Vagina (tissue), 2 donors: ENCODE measurements at places on chromosomes 7 and 10. TPM values are rescaled to one million over a fixed set of nuclear protein-coding genes. Genes with fewer than 3 reads are reported as not detected.

PLAC9 gene
- total RNA-seq = 61.4 TPM

PBLD gene
- total RNA-seq = 1.2 TPM

DNA sequence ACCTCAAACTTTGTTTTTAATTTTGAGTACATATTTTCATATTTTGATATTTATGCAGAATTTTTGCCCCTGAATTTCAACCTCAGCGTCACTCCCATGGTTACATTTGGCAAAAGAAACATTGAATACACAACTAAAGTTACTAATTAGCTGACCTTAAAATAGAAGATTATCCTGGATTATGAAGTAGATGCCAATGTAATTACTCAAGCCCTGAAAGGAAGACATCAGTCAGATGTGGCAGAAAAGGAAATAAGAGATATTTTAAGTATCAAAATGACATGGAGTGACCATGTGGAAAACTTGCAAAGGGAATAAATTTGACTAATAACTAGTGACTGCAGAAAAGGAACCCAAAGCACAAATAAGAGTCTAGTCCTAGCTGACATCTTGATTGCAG lies 701.3 kb upstream of the KCND2 start:
- no peaks in the 10 kb centered on the region for H3K36me3 ChIP-seq
- H3K4me3 ChIP-seq = no peak overlapping the region
- no peak overlapping the region for H3K27ac ChIP-seq

GRCh38 chr7:156985101-156985992 lies 25.1 kb downstream of the MNX1 start:
- no peak overlapping the region for H3K4me3 ChIP-seq
- peak overlapping the region; percentile 8 for H3K27ac ChIP-seq
- no peaks in the 10 kb centered on the region for H3K36me3 ChIP-seq
- DNase-seq = no peak
- no peaks in the 10 kb centered on the region for H3K27me3 ChIP-seq

CCSER2 gene
- 62.1 TPM for total RNA-seq

MSS51 gene
- 1.5 TPM for total RNA-seq

GRCh38 chr7:106535234-106535932 lies 125.6 kb downstream of the CCDC71L start:
- no peak overlapping the region for H3K4me3 ChIP-seq
- no peaks in the 10 kb centered on the region for H3K27me3 ChIP-seq
- no peaks in the 10 kb centered on the region for H3K36me3 ChIP-seq
- peak overlapping the region; percentile 60 for H3K27ac ChIP-seq

GRCh38 chr7:13717031-13717430 lies 272.4 kb downstream of the ETV1 start:
- no peaks in the 10 kb centered on the region for H3K4me1 ChIP-seq
- H3K27me3 ChIP-seq = no peaks in the 10 kb centered on the region
- H3K4me3 ChIP-seq = no peak overlapping the region
- no peak overlapping the region for H3K27ac ChIP-seq
- H3K36me3 ChIP-seq = no peaks in the 10 kb centered on the region
- DNase-seq = no peak

CHAT gene
- not detected for total RNA-seq

LRRD1 gene
- total RNA-seq = 0.49 TPM

NUTM2A gene
- 0.98 TPM for total RNA-seq

GRCh38 chr7:104851268-104851667 lies 162.7 kb upstream of the KMT2E start:
- H3K4me3 ChIP-seq = no peak overlapping the region
- H3K27me3 ChIP-seq = no peaks in the 10 kb centered on the region
- H3K36me3 ChIP-seq = no peaks in the 10 kb centered on the region
- H3K4me1 ChIP-seq = no peaks in the 10 kb centered on the region

PTCD1 gene
- 6.1 TPM for total RNA-seq

DNA sequence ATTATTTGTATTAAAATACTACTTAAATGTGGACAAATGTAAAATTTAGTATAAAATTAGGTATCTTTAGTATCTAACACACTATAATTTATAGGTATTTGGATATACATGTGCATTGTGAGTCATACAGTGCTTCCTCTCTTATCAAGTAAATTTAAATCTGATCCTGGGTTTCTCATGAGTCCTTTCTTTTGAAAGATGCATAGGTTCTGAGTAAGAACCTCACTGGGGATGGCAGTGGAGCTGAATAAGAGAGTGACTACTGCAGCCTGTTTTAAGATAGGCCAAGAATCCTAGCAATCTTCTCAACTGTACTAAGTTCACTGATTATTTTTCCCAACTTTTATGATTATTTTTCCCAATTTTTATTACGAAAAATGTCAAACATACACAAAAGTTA lies 16.2 kb downstream of the CEP55 start:
- H3K36me3 ChIP-seq = no peaks in the 10 kb centered on the region
- no peaks in the 10 kb centered on the region for H3K27me3 ChIP-seq
- H3K27ac ChIP-seq = no peak overlapping the region

- DNase-seq = no peak
- no peaks in the 10 kb centered on the region for H3K27me3 ChIP-seq
- H3K4me3 ChIP-seq = peak overlapping the region; percentile 66
- peaks cover 19% of the 10 kb centered on the region for H3K4me1 ChIP-seq
- peak overlapping the region; percentile 74 for H3K27ac ChIP-seq
Measured at GRCh38 chr10:89644691-89644966, 413 bp downstream of the PANK1 start.

DNA sequence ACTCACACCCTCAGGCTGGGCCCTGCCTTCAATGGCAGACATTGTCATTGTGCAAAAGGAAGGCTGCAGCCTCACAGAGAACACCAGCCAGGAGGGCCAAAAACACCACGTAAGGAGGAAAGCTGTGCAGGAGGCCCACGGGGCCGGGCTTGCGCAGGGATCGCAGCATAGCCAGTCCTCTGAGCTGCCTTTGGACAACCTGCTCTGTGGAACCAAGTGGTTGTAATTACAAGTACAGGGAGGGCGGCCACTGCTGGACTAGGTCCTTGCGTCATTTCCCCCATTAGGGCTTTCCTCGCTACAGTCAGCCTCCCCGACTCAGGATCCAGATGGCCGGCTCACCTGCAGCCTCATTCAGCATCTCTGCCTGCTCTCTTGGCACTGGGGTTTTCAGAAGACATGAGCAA lies 66.9 kb downstream of the FAM53B start:
- H3K4me3 ChIP-seq = no peak overlapping the region
- H3K27ac ChIP-seq = no peak overlapping the region
- H3K4me1 ChIP-seq = peaks cover 85% of the 10 kb centered on the region
- no peak for DNase-seq

DNA sequence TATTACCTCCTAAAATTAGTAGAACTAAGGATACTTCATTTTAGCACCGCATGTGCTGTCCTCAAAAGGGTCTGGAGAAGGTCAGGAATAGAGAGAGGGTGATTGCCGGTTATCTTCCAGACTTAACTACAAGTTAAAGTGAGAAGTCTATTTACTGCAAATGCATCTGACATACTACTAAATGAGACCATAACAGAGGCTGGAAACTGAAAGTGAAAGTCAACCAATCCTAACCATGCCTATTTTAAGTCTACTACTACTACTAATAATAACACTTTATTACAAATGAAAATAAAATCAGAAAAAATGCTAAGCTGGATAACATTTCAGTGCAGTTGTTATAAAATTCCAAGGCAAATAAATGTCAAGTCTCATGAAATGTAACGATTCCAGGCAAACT lies 244.7 kb downstream of the KIF20B start:
- H3K27ac ChIP-seq = no peak overlapping the region
- H3K36me3 ChIP-seq = no peaks in the 10 kb centered on the region
- H3K4me3 ChIP-seq = no peak overlapping the region
- DNase-seq = no peak
- H3K27me3 ChIP-seq = no peaks in the 10 kb centered on the region
- H3K4me1 ChIP-seq = no peaks in the 10 kb centered on the region

DNA sequence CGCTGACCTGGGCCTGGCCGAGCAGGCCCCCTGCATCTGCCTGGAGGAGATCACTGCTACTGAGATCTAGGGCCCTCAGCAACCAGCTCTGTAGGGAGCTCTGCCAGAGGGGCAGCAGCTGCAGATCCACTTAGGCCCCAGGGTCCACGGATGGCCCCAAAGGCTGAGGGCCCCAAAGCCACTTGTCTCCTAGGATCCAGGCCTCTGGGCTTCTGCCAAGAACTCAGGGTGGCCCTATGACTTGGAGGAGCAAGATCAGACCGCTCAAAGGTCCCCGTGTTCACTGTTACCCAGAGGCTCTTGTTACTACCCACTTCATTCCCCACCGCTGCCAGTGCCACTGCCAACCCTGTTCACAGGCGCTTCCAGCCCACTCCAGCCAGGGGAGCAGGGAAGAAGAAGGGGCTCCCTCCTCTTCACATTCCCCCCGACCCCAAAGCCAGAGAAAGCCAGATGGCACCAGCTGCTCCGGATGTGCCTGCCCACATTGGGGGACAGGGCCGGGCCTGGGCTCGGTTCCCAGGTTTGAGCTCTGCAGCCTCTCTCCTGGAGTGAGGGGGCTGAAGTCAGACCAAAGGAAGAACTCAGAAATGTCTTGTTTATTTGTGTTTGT lies 7.6 kb downstream of the LZTS2 start:
- no peak overlapping the region for H3K4me3 ChIP-seq
- no peak overlapping the region for H3K27ac ChIP-seq
- no peak for DNase-seq
- H3K27me3 ChIP-seq = no peaks in the 10 kb centered on the region
- peaks cover 2% of the 10 kb centered on the region for H3K36me3 ChIP-seq

HTR7 gene
- total RNA-seq = 0.74 TPM

DNA sequence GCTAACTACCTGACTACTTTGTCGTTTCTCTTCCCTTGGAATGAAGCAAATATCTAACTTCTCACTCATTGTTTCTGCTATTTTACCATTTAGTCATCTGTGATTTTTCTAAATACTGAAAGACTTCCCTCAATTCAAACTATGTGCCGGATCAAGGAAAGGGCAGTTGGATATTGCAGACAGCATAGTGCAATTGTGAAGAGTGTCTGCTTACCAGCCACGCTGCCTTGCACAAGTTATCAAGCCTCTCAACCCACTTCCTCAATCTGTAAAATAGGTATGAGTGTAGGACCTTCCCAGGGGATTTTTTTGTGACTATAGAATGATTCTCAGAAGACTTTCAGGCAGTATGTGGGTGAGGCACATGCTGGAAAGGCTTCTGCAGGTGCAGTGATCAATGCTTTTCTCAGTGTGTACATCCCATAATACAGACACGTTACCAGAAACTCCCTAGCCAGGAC lies 54.3 kb downstream of the EGFR start:
- no peak for DNase-seq
- peaks cover 45% of the 10 kb centered on the region for H3K4me1 ChIP-seq
- no peaks in the 10 kb centered on the region for H3K36me3 ChIP-seq
- no peaks in the 10 kb centered on the region for H3K27me3 ChIP-seq

SPAM1 gene
- not detected for total RNA-seq

- DNase-seq = no peak
- no peaks in the 10 kb centered on the region for H3K27me3 ChIP-seq
- no peaks in the 10 kb centered on the region for H3K36me3 ChIP-seq
- H3K4me1 ChIP-seq = no peaks in the 10 kb centered on the region
Measured at GRCh38 chr7:72292794-72293193, 119.3 kb downstream of the CALN1 start.

MBL2 gene
- total RNA-seq = not detected

GRCh38 chr7:134510646-134511045 lies 16.7 kb upstream of the AKR1B10 start:
- H3K27ac ChIP-seq = no peak overlapping the region
- peaks cover 13% of the 10 kb centered on the region for H3K4me1 ChIP-seq
- no peaks in the 10 kb centered on the region for H3K27me3 ChIP-seq
- H3K36me3 ChIP-seq = no peaks in the 10 kb centered on the region

DNA sequence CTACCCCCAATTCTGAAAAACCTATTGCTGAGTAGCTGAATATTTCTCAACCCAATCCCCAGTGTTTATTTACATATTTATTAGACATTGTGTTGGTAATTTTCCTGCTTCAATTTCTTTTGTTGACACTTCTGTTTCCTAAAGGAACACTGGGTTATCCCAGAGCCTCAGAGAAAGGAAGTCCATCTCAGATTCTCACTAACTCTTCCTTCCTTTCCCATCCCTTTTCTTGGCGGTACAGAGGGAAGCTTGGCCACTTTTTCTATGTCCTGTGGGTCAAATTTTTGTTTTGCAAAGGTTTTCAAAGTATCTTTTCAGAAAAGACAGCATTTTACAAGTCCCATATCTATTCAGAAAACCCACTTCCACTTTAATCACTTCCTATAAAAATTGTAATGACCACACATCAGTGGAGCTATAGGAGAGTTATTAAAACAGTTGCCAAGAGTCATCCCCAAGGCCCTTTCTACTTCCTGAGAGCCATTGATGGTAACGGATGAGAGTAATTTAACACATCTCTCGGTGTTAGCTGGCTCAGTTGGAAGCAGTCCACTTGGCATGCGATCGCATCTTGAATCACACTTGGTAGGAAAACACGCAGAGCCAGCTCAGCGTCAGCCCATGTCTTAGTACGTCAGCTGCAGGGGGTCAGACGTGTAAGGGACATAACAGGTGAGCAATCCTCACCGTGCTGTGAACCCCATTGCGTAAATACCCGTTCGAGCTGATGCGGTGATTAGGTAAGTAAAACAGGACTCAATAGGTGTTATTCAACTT lies 231.1 kb upstream of the ADARB2 start:
- H3K27me3 ChIP-seq = no peaks in the 10 kb centered on the region
- DNase-seq = no peak
- no peaks in the 10 kb centered on the region for H3K36me3 ChIP-seq
- no peak overlapping the region for H3K4me3 ChIP-seq
- H3K4me1 ChIP-seq = no peaks in the 10 kb centered on the region

SH2D4B gene
- not detected for total RNA-seq

- H3K4me1 ChIP-seq = no peaks in the 10 kb centered on the region
- no peaks in the 10 kb centered on the region for H3K36me3 ChIP-seq
- no peak overlapping the region for H3K4me3 ChIP-seq
- no peak overlapping the region for H3K27ac ChIP-seq
Measured at GRCh38 chr7:116910383-116910782, 42.9 kb upstream of the ST7 start.

DNA sequence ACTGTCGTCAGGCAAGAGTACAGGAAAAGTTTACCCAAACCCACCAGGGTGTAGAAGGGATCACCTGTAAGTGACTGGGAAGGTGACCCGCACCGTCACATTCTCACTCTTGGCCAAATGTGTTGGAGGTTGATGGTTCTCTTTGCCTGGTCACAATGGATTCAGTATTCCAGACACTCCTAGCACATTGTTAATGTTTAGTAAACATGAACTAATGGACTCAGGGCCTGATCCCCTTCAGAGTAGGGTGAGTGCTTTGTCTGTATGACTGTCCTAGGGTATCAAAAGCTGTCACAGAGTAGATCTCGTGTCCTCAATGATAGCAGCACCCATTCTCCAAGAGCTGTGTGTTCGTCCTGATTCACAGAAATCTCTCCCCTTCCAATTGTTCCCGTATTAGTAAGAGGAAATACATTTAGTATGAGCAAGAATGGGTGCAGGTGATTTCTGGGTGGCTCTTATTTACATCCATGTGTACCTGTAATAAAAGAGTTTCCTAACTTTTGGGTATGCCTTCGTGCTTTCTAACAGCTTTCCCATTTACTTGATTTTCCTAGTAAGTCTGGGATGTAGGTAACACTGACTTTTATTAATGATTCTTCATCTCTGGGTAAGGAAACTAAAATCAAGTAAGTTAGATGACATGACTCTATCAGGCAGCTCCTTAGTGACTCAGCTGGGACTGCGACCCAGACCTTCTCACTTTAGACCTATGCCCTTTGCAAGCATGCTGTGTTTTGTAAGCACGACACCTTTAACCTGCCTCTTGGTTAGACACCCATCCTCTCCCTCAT lies 4.7 kb downstream of the EEPD1 start:
- DNase-seq = no peak
- no peak overlapping the region for H3K4me3 ChIP-seq
- H3K27me3 ChIP-seq = no peaks in the 10 kb centered on the region
- no peaks in the 10 kb centered on the region for H3K36me3 ChIP-seq
- no peak overlapping the region for H3K27ac ChIP-seq

GRCh38 chr10:49177391-49178355 lies 10.5 kb downstream of the TMEM273 start:
- peaks cover 14% of the 10 kb centered on the region for H3K4me1 ChIP-seq
- no peak overlapping the region for H3K27ac ChIP-seq
- no peaks in the 10 kb centered on the region for H3K27me3 ChIP-seq
- peak; percentile 95 for DNase-seq
